ENCODE measurements at places on chromosomes 13 and 19.
A peak's percentile ranks its signal among the peaks of the same experiment; 100 is the strongest.

DNA sequence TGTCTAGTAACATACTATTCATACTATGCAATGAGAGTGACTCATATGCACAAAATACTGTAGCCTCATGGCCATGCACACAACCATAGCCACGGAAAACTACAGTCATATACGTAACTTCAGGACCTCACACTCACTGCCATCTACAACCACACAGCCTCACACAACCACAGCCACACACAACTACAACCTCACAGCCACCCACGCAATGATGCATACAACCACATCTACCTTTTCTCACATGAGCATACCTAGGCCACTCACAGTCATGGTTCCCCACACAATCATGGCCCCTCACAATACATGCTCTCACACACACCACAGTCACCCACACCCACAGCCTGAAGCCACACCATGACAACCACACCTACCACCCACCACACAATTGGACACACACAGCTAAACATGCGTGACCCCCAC is 8.7 kb upstream of the TNFSF14 start:
- DNase-seq, result peak; percentile 38

DNA sequence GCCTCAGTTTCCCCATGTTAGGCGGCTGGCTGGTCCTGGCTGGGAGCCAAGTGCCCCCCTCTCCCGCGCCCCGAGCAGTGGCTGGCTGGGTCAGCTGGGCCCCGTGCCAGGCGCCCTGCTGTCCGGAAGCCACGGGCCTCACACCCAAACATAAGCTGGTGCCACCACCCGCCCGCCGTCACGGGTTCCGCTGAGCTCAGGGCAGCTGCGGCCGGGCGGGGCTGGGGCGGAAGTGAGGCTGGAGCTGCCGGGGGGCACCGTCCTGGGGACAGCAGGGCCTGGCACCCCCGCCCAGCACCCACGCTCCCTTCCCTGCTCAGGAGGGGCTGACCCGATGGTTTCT is 19.3 kb downstream of the HCN2 start:
- DNase-seq, result no peak

DNA sequence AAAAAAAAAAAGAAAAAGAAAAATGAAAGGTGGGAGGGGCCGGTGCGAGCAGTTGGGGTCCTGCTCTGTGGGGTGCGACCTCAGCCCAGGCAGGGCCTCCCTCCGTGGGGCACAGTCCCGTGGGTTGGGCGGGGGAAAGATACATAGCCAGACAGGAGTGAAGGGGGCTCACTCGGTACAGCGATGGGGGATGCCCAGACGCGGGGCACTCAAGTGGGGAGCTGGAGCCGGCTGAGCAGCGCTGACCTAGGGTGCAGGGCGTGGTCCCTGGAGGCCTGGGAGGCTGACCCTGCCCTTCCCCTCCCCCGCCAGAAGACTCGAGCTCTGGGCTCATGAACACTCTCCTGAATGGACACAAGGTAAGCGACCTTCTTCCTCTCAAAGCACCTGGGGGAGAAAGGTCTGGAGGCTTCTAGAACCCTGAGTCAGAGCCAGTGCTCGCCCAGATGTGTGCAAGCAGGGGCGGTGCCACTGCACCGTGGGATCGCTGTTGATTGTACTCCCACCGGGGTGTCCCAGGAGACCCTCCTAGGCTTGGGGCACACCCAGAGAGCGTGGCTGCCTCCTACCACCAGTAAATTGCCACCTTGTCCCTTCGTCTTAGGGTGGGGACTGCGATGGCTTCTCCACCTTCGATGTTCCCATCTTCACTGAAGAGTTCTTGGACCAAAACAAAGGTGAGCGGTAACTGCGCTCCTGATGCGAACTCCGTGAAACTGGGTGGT is 3.4 kb downstream of the HMG20B start:
- DNase-seq, result no peak

DNA sequence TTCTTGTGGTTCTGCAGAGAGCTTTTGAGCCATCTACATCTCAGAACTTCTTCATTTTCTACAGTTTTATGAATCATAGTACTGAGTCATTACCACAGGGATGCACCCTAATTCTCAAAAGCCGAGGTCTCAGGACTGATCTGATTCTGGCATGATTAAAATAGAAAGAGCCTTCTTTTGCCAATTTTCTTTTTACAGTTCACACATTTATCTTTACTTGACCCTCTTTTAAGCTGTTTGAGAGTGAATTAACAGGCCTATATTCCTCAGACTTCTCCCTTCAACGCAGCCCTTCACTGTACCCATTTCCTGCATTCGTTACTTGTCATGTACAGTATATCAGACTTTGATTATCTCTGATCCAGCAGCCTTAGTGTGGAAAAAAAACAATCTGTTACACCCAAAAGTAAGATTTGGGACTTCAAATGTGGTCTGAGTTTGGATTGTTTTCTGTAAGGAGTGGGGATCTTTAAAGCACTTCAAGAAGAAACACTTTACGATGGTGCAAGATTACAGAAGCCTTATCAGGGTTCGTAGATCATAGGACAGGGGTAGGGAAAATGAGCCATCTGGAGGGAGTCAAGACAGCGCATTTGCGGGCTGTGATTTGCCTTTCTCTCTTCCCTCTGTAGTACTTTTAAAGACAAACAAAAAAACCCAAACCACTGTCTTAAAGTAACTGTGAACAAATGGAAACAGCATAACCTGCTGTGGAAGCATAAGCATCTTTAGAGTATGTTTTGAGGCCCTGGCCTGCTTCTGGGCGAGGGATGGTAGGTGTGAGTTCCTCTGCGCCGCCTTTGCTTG is 15.3 kb upstream of the GPR183 start:
- peak; percentile 83 for DNase-seq

GRCh38 chr19:53792721-53793433 is 31.2 kb downstream of the NLRP12 start:
- DNase-seq, result peak; percentile 84

- DNase-seq, result no peak
These were observed 711 bp upstream of the MIPEP start for GRCh38 chr13:23889615-23890607.
